ENCODE measurements at places on chromosomes 1 and 21. TPM values are rescaled to one million over a fixed set of nuclear protein-coding genes. Genes with fewer than 3 reads are reported as not detected.
A peak's percentile ranks its signal among the peaks of the same experiment; 100 is the strongest.

Gene RCC2
- 97.1 TPM for polyA plus RNA-seq

Gene PHGDH
- 652 TPM for polyA plus RNA-seq

Gene RGS16
- polyA plus RNA-seq, result 35.2 TPM

Gene NLRP3
- polyA plus RNA-seq, result 0.14 TPM

DNA sequence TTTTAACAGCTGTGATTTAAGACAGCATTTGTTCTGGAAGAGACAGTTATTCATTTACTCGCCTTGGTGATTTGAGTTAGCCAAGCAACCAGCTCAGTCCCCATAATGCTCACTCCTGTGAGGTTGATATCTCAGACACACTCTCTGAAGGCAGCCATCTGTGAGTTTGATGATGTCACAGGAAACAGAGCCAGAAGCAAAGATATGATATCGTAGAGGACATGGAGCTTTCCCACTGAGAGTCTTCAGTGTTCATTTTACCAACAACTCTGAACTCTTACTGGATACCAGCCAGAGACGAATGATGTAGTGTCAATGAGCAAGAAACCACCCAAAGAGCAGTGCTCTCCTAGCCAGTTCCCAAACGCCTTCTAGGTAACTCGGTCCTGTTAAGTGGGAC lies 219.4 kb downstream of the SLC35F3 start:
- no peaks in the 10 kb centered on the region for H3K4me1 ChIP-seq
- no peak for DNase-seq
- no peak overlapping the region for H3K4me3 ChIP-seq

DNA sequence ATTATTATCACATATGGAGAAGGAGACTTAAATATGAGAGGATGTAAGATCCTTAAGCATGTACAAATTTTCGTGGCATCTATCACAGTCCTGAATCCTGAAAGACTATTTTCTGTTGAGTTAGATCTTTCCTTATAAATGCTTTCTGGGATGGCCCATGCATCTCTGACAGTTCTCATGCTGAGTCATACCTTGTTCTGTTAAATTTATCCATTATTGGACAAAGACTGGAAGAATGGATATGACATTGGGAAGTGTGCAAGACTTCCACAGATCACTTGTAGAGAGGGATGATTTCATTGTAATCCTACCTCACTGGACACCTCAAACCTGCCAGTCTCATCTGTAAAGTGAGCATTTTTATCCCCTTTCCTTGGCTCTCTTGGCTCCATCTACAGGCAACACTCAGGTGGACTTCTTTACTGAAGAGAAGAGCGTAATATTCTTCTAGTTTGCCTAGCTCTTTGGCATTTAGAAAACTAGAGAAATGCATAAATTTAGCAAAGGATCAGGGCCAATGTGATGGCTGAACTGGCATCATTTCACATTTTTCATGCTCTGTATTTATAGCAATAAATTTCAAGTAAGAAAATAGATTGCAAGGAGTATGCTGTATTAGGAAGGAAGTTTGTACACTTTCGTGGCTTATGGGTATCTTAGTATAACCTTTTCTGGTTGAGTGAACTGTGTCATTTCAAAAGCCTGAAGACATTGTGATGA lies 128.2 kb downstream of the NFIA start:
- no peaks in the 10 kb centered on the region for H3K27me3 ChIP-seq
- 0 out of 2 replicates have a peak, but pooled peaks cover 7% of the 10 kb centered on the region for H3K4me1 ChIP-seq
- no peak for DNase-seq

GRCh38 chr1:116325922-116326321 lies 47.1 kb upstream of the ATP1A1 start:
- no peak overlapping the region for H3K27ac ChIP-seq
- no peaks in the 10 kb centered on the region for H3K36me3 ChIP-seq
- H3K4me3 ChIP-seq, result no peak overlapping the region
- no peak for DNase-seq
- H3K4me1 ChIP-seq, result no peaks in the 10 kb centered on the region

GRCh38 chr1:27149084-27149761 lies 5.7 kb downstream of the SLC9A1 start:
- DNase-seq, result no peak
- H3K36me3 ChIP-seq, result no peaks in the 10 kb centered on the region
- peaks cover 30% of the 10 kb centered on the region for H3K4me1 ChIP-seq
- no peak overlapping the region for H3K27ac ChIP-seq
- H3K4me3 ChIP-seq, result no peak overlapping the region

- peaks cover 11% of the 10 kb centered on the region for H3K4me1 ChIP-seq
- H3K27ac ChIP-seq, result no peak overlapping the region
- no peaks in the 10 kb centered on the region for H3K36me3 ChIP-seq
- DNase-seq, result peak; percentile 82
- no peak overlapping the region for H3K4me3 ChIP-seq
Measured at GRCh38 chr1:62144238-62144831, 50.3 kb upstream of the L1TD1 start.

DNA sequence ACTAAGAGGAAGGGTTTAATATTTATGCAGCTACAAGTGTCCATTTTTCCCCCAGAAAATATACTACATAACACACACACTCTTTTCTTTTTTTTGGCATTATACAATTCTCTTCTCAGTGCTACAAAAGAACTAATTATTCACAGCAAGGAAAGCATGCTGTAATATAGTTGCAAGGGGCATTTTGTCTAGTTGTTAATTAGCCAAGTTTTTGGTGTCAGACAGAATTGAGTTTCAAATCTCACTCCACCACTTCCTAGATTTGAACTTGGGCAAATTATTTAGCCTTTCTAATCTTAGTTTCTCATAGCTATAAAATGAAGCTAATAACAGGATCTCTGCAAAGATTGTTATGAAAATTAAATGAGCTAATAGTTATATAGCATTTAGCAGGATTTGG lies 60.0 kb upstream of the VTCN1 start:
- no peaks in the 10 kb centered on the region for H3K27me3 ChIP-seq
- no peak for DNase-seq
- H3K27ac ChIP-seq, result peak overlapping the region; percentile 85
- no peaks in the 10 kb centered on the region for H3K36me3 ChIP-seq
- H3K4me3 ChIP-seq, result no peak overlapping the region
- H3K4me1 ChIP-seq, result peaks cover 32% of the 10 kb centered on the region

GRCh38 chr1:229689273-229689672 lies 63.2 kb downstream of the URB2 start:
- no peaks in the 10 kb centered on the region for H3K27me3 ChIP-seq
- peaks cover 9% of the 10 kb centered on the region for H3K4me1 ChIP-seq
- H3K4me3 ChIP-seq, result no peak overlapping the region
- DNase-seq, result no peak

DNA sequence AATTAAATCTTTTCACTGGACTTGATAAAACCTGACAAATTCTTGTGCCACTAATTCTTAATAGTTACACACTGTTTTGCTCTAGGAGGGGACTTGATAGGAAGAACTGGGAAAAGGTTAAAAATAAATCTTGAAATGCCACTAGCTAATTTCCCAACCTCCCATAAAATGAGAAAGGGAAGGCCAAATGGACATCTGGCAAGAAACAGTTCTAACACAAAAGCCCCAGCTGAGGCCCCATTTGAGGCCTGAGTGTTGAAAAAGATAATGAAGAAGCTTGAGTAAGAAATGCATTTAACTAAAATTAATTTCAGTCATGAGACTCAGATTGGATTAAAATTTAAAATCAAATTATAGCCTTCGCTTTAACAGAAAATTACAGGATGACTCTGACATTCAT lies 11.2 kb upstream of the RAP1GAP start:
- no peak overlapping the region for H3K27ac ChIP-seq
- no peak for DNase-seq
- peaks cover 7% of the 10 kb centered on the region for H3K36me3 ChIP-seq
- H3K27me3 ChIP-seq, result no peaks in the 10 kb centered on the region

DNA sequence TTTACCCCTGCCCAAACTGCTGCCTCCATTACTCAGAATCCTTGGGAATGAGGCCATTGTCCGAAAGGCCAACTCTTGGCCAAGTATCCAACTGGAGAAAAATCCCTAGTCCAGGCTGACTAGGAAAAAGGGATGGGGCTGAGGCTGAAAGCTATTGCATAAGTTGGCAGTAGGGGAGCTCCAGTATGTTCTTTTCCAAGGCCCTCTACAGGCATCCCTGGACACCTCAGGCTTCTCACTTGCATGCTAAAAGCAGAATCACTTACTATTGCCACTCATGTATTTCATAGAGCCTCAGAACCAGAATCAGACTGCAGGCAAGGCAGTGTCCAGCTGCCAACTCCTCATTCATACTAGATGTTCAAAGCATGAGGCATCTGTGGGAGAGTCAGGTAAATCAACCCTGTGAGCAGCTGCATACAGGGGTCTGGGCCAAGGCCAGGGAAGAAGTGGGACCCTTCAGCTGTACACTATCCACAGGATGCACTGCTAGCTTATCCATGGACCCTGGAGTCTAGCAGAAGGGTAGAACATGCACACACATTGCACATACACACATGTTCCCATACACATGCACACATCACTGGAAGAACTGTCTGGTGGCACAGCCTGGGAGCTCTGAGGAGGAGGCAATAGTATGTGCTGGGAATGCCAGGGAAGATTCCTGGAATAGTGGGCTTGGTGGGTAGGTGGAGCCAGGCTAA lies 195.3 kb downstream of the C1orf94 start:
- peak; percentile 9 for DNase-seq
- H3K27ac ChIP-seq, result no peak overlapping the region
- no peaks in the 10 kb centered on the region for H3K4me1 ChIP-seq
- no peak overlapping the region for H3K4me3 ChIP-seq

DNA sequence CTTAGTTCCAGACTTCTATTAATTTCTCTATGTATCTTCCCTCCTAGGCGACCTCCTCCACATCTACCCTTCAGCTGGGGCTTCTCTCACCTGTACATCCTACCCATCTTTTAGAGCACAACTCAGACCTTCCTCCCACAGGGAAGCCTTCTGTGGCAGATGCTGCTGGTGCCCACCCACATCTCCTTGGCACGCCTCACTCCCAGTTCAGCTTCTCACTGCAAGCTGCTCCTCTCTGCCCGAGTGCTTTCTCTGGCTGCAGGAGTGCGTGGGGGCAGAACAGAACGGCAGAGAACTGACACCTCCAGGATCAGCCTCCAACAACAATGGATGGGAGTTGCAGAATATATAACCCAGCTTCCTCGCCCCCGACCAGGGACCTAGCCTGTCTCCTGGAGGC lies 36.5 kb downstream of the ZBTB18 start:
- no peaks in the 10 kb centered on the region for H3K27me3 ChIP-seq
- no peaks in the 10 kb centered on the region for H3K36me3 ChIP-seq
- no peak for DNase-seq
- H3K4me1 ChIP-seq, result no peaks in the 10 kb centered on the region

- H3K4me3 ChIP-seq, result no peak overlapping the region
- no peak overlapping the region for H3K27ac ChIP-seq
- peak; percentile 21 for DNase-seq
- H3K27me3 ChIP-seq, result no peaks in the 10 kb centered on the region
- peaks cover 4% of the 10 kb centered on the region for H3K36me3 ChIP-seq
Measured at GRCh38 chr1:231252336-231252735, 11.3 kb downstream of the GNPAT start.

DNA sequence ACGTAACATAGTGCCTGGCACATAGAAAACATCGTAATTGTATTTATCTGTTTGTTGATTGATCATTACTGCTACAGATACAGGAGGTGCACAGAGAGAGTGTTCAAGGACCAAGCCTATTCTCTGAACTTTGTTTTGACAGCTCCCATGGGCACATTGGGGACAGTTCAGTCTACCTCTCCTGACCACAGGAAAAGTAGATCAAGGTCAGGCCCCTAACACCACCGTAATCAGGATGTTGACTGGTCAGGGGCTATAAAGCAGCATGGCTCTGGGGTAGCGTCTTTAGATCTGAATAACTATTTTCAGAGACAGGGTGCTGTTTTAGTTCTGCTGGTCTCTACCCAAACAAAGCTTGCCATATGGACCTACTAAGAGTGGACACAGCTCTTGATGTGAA lies 223.1 kb upstream of the IRF2BP2 start:
- H3K4me3 ChIP-seq, result no peak overlapping the region
- no peaks in the 10 kb centered on the region for H3K4me1 ChIP-seq
- H3K36me3 ChIP-seq, result no peaks in the 10 kb centered on the region
- no peaks in the 10 kb centered on the region for H3K27me3 ChIP-seq

DNA sequence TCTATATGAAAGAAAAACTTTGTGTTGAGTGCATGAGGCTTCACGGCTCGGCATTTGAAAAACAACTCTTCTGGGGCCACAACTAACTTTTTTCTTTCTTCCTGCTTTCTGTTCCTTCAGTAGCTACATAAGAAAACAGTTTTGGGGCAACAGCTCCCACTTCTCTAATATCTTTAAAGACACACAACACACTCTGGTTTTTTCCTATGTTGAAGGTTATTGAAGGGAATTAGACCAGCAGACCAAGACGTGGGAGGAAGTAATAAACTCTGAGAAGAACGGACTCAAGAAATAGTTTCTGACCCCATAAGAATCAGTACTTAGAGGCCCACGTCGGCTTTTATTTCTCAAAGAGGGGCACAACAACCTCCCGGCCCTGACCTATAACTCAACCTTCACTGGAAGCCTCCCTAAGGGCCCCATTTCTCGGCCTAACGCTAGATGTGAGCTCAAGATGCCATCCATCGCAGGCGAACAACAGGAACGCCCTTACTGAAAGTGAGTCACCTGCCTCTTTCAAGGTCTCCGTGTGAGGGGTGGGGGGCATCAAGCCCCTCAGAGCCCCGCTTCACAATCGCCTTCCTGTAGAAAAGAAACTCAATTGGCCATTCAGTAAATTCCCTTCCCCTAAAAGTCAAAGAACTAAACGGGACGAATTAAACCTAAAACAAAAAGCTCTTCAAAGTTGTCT lies 844 bp downstream of the ZMYM6 start:
- no peaks in the 10 kb centered on the region for H3K4me1 ChIP-seq
- peak overlapping the region; percentile 90 for H3K4me3 ChIP-seq
- no peaks in the 10 kb centered on the region for H3K36me3 ChIP-seq
- H3K27me3 ChIP-seq, result no peaks in the 10 kb centered on the region
- peak overlapping the region; percentile 86 for H3K27ac ChIP-seq

DNA sequence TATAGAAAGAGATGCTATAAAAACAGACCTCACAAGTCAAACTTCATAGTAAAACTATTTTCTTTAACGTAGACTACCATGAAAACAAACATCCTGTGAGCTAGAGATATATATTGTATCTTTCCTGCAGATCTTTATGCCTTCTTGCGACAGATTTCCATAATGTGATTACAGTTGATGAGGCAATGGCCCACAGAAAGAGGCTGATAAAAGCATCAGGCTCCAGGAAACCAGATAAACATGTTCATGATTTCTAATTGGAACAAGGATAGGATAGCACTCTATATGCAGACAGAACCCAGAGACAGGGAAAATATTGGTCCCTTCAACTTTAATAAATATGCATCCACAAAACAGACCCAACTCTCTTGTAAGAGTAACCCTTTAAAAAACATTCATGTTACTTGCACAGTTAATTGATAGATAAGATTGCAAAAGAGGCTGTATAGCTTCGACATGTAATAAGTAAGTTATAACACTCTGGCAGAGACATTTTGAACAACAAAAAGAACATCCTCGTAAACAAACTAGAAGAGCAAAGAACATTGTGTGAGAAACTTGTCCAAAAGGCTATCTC lies 329.4 kb downstream of the AGBL4 start:
- H3K36me3 ChIP-seq, result peaks cover 8% of the 10 kb centered on the region
- DNase-seq, result no peak
- H3K4me1 ChIP-seq, result no peaks in the 10 kb centered on the region
- no peak overlapping the region for H3K4me3 ChIP-seq
- no peaks in the 10 kb centered on the region for H3K27me3 ChIP-seq

Data from GM23338 (cell line).